IMR-90 (cell line): ENCODE measurements at places on chromosomes 13 and 19.

DNA sequence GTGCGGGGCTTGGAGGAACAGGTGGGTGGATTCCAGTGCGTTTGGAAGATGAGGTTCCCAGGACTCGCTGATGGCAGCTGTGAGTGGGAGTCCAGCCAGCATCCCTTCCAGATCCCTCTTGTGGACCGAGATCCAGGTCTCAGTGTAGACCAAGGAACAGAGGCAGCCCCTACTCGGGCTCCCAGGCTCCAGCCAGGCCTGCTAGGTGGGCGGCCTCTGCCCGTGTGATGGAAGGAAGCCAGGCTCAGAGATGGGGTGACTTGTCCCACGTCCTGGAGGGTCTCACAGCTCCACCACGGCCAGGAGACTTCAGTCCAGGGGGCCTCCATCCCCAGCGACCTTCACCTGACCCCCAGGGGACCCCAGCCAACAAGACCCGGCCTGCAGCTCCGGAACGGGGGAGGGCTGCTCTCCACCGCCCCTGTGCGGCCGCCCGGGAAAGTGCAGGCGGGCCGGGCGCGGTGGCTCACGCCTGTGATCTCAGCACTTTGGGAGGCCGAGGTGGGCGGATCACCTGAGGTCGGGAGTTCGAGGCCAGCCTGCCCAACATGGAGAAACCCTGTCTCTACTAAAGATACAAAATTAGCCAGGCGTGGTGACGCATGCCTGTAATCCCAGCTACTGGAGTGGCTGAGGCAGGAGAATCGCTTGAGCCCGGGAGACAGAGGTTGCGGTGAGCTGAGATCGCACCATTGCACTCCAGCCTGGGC is 729 bp upstream of the MADCAM1 start:
- H3K27ac ChIP-seq = no peak overlapping the region
- H3K36me3 ChIP-seq = no peaks in the 10 kb centered on the region
- no peak overlapping the region for H3K4me3 ChIP-seq
- H3K27me3 ChIP-seq = peaks cover 32% of the 10 kb centered on the region
- H3K4me1 ChIP-seq = no peaks in the 10 kb centered on the region; the same call in 1 of the 2 replicates

GRCh38 chr13:111519041-111519440 is 198.6 kb downstream of the TEX29 start:
- H3K36me3 ChIP-seq = no peaks in the 10 kb centered on the region
- no peaks in the 10 kb centered on the region for H3K4me1 ChIP-seq
- H3K4me3 ChIP-seq = no peak overlapping the region
- H3K27me3 ChIP-seq = no peaks in the 10 kb centered on the region
- no peak for DNase-seq

GRCh38 chr19:5152767-5153532 is 184.0 kb downstream of the KDM4B start:
- peaks cover 21% of the 10 kb centered on the region for H3K36me3 ChIP-seq
- no peak for DNase-seq
- no peaks in the 10 kb centered on the region for H3K27me3 ChIP-seq
- H3K27ac ChIP-seq = no peak overlapping the region

GRCh38 chr13:88926890-88927502 is 1255.8 kb downstream of the SLITRK5 start:
- no peak overlapping the region for H3K4me3 ChIP-seq
- no peaks in the 10 kb centered on the region for H3K4me1 ChIP-seq
- no peaks in the 10 kb centered on the region for H3K27me3 ChIP-seq
- no peak for DNase-seq

DNA sequence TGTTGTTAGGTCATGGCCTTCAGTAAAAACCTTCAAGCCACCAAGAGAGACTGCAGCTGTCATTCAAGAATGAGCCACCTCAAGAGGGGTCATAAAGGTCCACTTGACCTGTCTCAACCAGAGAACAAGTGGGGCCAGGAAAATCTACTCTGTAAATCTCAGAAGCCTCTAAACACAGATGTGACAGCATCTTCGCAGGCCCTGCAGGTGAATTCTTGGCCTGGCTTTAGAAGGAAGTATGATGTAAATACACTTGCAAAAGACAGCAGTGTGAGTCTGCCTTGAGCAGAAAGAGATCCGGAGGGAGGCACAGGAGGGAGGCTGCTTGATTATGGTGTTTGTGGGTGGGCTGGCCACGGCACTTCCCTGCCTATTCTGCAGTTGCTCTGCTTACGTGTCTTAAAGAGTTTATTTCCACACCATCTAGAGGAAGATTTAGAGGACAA is 1082.9 kb downstream of the UQCRFS1 start:
- no peak overlapping the region for H3K4me3 ChIP-seq
- H3K27ac ChIP-seq = no peak overlapping the region
- no peak for DNase-seq
- H3K27me3 ChIP-seq = no peaks in the 10 kb centered on the region
- H3K36me3 ChIP-seq = no peaks in the 10 kb centered on the region
